Fibroblast of villous mesenchyme (primary cell): ENCODE measurements at places on chromosomes 16 and 17. TPM values are rescaled to one million over a fixed set of nuclear protein-coding genes. Genes with fewer than 3 reads are reported as not detected.

Gene GDPD3
- total RNA-seq, result 0.32 and 0.43 TPM in 2 replicates

Gene NTN1
- total RNA-seq, result under 0.01 TPM in 2 replicates

Gene SPEM1
- total RNA-seq, result not detected in 2 replicates

Gene CCL13
- not detected in 2 replicates for total RNA-seq

Gene ZNF624
- 4.7 and 5.5 TPM in 2 replicates for total RNA-seq

Gene INCA1
- total RNA-seq, result 0.97 and 1.3 TPM in 2 replicates

Gene GCGR
- total RNA-seq, result not detected in 2 replicates

Gene BOLA2
- total RNA-seq, result 20.3 and 38.7 TPM in 2 replicates

Gene MYH1
- total RNA-seq, result not detected in 2 replicates

Gene KIAA0513
- 17.7 and 26.3 TPM in 2 replicates for total RNA-seq

Gene SGCA
- total RNA-seq, result 0.32 TPM in 1 of 2 replicates, not detected in the other

Gene C17orf78
- not detected in 2 replicates for total RNA-seq

Gene TMEM107
- total RNA-seq, result 15.5 and 23.7 TPM in 2 replicates

Gene PROCA1
- total RNA-seq, result under 0.01 and 1.6 TPM in 2 replicates

Gene GAST
- not detected in 2 replicates for total RNA-seq

Gene ALOX15
- not detected in 2 replicates for total RNA-seq

Gene ZSCAN10
- total RNA-seq, result under 0.01 TPM in 1 of 2 replicates, not detected in the other

Gene P3H4
- 88.1 and 92.4 TPM in 2 replicates for total RNA-seq

Gene DLX4
- not detected in 2 replicates for total RNA-seq

Gene SDR42E2
- total RNA-seq, result not detected in 2 replicates

Gene CCNF
- 17.7 and 26.8 TPM in 2 replicates for total RNA-seq

Gene PYDC1
- not detected in 2 replicates for total RNA-seq

Gene TXNL4B
- 5.2 and 8.6 TPM in 2 replicates for total RNA-seq

Gene MT1F
- not detected in 2 replicates for total RNA-seq

Gene CRISPLD2
- total RNA-seq, result 44.0 and 87.3 TPM in 2 replicates

Gene C17orf107
- total RNA-seq, result 3.5 and 3.9 TPM in 2 replicates

Gene SYT17
- under 0.01 TPM in 2 replicates for total RNA-seq

Gene KRT33A
- total RNA-seq, result not detected in 2 replicates

Gene SDR42E1
- total RNA-seq, result 2.6 TPM in 2 replicates

Gene B4GALNT2
- total RNA-seq, result under 0.01 TPM in 2 replicates

Gene CTRB1
- not detected in 2 replicates for total RNA-seq
